Coronary artery (tissue), 2 donors: ENCODE measurements at places on chromosomes 16 and 17.

DNA sequence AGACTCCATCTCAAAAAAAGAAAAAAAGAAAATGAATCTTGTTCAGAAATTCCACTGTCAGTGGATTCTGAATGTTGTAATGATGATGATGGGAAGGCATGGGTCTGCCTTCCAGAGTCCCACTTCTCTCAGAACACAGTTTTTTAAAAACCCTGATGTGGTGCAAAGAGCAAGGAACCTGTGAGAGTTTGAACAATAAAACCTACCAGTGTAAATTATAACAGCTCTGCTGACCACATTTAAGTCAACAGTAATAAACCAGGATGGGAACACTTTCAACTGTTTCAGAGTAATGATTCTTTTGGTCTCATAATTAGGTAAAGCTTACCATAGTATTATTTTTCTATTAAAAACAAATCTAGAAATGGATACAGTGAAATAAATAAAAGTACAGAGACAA is 99.0 kb downstream of the MYO1D start:
- DNase-seq = no peak

GRCh38 chr16:87367529-87367928 is 16.0 kb downstream of the FBXO31 start:
- DNase-seq = no peak

GRCh38 chr17:17818088-17818526 is 18.7 kb downstream of the SREBF1 start:
- no peak for DNase-seq

DNA sequence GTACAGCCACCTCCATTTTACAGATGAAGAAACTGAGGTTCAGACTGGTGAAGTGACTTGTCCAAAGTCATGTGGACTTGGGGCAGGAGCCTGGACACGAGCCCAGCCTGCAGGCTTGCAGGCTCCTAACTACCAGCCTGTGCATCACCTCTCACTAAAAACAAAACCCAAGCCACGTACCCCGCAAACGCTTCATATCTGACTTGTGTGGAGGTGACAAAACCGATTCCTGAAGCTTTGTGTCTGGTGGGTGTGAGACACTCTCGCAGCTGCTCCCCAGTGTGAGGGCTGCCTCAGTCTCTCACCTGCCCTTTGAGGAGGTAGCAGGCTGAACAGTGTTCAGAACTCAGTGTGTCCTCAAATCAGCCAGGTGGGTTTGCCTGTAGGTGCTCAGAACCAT is 8.4 kb downstream of the HNF1B start:
- no peak for DNase-seq

DNA sequence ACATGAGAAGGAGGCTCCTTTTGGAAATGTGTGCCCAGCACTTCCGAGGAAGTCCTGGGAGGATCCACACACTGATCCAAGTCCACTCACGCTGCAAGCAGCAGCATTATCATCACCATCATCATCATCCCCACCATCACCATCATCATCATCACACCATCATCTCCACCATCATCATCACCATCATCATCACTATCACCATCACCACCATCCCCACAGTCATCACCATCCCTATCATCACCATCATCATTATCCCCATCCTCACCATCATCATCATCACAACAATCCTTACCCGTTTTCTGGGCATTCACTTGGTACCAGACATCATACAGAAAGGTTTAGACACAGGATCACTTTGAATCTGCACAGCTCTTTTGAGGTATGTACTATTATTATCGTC is 47.8 kb upstream of the ACSF3 start:
- DNase-seq = no peak

DNA sequence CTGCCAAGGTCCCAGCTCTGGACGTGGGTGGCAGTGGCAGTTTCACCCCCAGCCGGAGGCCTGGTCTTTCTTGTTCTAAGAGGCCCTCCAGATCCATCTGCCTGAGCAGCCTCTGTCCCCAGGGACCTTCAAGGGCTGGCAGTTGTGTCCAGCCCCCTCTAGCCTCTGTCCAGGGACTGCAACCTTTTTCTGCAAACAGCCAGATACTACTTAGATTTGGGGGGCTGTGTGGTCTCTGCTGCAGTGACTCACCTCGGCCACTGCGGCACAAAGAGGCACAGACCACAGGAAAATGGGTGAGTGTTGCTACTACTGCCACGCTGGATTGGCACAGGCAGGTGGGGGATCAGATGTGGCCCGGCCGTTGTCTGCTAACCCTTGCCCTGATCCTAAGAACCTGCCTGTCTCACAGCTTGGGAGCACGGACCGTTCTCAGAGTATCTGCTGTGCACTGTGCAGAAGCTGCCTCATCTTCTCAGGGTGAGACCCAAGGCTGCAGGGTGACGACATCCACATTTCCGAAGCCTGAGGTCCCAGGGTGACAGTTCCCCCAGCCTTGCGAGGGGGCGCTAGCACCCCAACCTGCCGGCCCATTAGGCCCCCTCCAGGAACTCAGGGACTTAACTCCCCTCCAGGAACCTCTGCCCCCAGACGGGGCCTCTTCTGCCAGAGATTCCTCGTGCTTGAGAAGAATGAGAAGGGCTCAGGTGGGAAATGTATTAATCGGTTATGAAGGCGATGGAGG is 27.6 kb downstream of the MXRA7 start:
- DNase-seq = no peak

DNA sequence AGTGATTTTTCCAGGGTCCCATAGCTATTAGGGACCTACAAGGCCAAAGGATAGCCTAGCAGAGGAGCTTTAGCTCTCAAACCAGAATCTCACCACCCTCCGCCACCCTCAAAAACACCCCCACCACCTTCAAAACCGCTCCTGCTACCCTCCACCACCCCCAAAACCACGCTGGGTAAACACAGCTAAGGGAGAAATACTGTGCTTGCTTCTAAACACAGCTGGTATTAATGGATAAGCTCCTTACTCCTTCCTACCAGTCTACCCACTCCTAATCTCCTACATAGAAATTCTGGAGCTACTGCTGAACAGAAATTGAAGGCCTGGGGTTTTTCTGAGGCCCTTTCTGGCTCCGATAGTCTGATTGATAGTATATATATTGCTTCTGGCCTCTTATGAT is 2.2 kb upstream of the LPCAT2 start:
- no peak for DNase-seq

GRCh38 chr16:19589771-19590302 is 34.3 kb downstream of the VPS35L start:
- no peak for DNase-seq

GRCh38 chr16:81623365-81624102 is 155.6 kb upstream of the PLCG2 start:
- no peak for DNase-seq

GRCh38 chr17:3512505-3513171 is 36.8 kb downstream of the ASPA start:
- peak; percentile 85 for DNase-seq

GRCh38 chr17:74678541-74678940 is 34.2 kb downstream of the CD300LF start:
- DNase-seq = peak; percentile 22

GRCh38 chr17:39141294-39141693 is 10.1 kb downstream of the PLXDC1 start:
- DNase-seq = no peak

GRCh38 chr17:52306314-52306713 is 147.8 kb upstream of the CA10 start:
- DNase-seq = no peak

GRCh38 chr17:82679586-82680465 is 18.7 kb downstream of the RAB40B start:
- DNase-seq = no peak

DNA sequence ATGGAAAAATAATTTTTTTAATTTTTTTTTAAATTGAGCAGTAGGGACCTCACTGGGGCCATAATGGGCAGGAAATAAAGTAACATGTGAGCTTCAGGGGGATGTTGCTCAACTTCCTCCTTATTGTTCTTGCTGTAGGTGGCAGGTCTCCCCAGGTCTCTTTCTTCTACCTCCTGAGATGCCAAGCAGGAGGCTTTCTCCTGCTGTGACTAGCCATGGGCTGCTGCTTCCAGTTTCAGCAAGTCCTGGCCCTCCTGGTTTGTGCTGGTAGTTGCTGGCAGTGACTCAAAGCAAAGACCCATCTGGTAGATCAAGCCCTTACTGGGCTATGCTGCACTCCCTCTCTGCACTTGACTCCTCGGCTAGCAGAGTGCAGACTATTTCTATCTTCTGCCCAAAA is 2.3 kb downstream of the DPEP2NB start:
- DNase-seq = no peak

DNA sequence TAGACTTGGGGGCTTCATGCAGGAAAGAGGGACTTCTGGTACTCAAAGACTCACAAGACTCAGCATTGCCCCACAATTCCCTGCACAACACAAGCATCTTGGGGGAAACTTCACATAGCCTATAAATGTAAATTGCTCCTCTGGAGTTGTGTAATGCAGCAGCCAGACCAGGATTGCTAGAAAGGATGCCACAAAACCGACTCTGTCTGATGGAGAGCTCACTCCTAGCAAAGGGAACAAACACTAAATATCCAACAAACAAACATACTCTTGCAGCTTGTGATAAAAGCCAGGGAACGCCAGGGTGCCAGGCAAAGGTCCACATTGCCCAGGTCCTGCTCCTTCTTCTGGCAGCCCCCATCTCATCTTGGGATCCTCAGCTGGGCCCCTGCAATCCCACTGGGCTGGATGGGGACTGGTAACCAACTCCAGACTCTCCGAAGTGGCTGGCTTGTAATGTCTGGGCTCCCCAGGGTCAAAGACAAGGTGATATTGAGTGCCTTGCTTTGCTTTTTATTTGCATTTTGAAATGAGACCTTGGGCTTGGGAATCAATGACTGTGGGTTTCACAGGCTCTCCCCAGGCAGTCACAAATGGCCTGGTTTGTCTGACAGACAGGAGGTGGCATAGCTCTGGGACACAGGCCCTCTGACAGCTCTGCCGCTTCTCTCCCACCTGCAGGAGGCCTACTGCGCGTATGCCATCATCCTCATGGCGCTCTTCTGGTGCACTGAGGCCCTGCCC is 15.3 kb downstream of the SLC13A2 start:
- no peak for DNase-seq

GRCh38 chr16:27241658-27242057 is 26.9 kb downstream of the NSMCE1 start:
- DNase-seq = no peak

DNA sequence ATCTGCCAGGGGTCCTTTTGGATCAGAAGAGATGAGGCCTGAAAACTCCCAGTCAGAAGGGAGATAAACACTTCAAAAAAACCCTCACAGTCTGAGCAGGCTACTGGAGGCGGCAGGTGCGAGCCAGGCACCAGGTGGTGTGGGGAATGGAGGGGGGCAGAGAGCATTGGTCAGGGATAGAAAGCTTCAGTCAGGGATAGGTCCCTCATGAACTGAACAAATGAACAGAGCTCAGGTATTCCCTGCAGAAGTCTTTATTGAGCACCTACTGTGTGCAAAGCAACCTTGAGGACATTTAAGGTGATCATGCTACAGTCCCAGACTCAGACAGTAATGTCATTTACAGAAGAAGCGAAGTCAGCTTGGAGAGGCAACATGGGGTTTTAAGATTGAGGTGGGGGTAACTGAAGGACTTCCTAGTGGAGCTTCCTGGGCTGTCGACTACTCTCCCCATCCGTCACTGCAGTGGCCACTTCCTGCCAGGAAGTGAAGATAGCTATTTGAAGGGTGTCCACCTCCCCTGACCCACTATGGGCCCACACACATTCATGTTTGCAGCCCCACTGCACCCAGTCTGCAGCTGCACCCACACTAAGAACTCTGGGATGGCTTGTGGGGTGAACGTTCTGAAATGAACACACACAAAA is 3.2 kb downstream of the KIFC3 start:
- DNase-seq = no peak

GRCh38 chr17:3009411-3009920 is 53.9 kb downstream of the OR1D5 start:
- DNase-seq = no peak

- DNase-seq = no peak
These were observed 899 bp downstream of the ACE start for GRCh38 chr17:63477480-63478440.

GRCh38 chr17:64111831-64112230 is 18.1 kb downstream of the ERN1 start:
- DNase-seq = no peak

- DNase-seq = no peak
These were observed 3.6 kb downstream of the GRIN2C start for GRCh38 chr17:74856112-74856511.

GRCh38 chr16:57444711-57445110 is 2.5 kb downstream of the CIAPIN1 start:
- DNase-seq = no peak

DNA sequence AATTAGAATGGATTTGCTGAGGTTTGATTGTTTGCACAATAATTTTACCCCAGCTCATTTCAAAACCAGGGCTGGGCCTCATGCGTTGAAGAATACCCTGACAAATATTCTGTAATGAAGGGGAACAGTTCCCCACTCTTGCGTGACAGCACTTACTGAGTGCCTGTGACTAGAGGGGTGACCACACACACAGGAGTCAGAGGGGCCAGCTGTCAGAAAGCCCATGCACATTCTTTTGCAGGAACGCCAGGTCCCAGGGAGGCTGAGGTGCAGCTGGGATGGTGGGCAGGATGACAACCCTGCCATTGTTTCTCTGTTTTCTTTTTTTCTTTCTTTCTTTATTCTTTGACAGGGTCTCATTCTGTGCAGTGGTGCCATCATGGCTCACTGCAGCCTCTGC is 44.6 kb downstream of the SMPD3 start:
- no peak for DNase-seq

DNA sequence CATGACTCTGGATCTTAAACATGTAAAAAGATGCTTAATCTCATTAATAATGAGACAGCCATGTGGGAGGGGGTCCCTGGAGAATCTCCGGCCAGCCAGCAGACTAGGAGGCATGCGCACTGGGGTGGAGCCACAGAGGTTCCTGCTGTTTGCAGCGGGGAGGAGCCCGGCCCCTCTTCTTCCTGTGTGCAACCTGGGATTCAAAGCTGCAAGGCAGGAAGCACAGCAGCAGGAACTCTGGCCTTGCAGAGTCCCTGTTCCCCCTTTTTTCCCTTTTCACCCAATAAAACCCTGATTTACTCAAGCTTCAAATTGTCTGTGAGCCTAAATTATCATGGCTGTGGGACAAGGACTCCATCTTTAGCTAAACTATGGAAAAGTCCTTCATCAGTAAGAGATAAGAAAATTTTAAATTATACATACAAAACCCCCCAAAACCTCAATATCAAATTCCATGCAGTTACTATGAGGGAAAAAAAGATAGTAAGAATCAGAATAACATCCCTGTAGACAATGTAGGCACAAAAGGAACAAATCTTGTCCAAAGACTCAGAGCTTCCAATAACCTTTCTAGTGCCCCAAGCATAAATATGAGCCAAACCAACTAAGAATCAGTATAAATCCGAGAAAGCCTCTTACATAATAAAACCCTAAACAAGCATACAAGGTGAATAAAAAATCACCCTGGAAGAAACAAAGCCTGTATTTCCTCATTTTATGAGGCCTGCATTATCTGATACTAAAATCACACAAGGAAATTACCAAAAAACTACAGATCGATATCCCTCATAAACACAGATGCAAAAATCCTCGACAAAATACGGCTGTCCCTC is 12.1 kb downstream of the CFDP1 start:
- DNase-seq = no peak

DNA sequence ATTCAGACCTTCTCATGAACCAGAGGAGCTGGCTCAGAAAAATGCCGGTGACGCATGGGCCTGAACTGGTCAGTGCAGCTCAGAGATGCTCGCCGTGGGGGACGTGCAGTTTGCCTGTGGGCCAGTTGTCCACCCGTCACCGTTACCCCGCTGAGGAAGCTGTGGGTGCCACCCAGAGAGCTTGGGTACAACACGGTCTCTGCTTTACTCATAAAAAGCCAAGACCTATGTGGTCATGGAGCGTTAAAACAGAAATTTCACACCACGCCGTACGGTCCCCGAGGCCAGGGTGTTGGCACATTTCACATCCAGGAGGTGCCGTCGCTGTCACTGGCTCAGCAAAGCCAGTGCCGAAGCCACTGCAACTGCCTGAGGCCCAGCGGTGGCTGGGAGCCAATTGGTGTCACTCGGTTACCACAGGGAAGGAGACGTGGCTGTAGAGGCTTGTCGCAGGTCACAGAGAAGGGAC is 120.9 kb downstream of the METRNL start:
- DNase-seq = peak; percentile 90
